Activated CD4-positive, alpha-beta T cell treated with anti-CD3 and anti-CD28 coated beads, Interleukin-2, amount 10 ng/mL, durations not matched to agents 7 days and 5 days (primary cell): ENCODE measurements at places on chromosomes 11 and 22. TPM values are rescaled to one million over a fixed set of nuclear protein-coding genes. Genes with fewer than 3 reads are reported as not detected.

Gene CASP5
- total RNA-seq: not detected

Gene TRPC6
- total RNA-seq: not detected

Gene NFAM1
- total RNA-seq: 0.02 TPM

Gene FUT4
- total RNA-seq: 7.1 TPM

Gene SNX32
- total RNA-seq: 2.2 TPM

Gene GPR83
- 0.06 TPM for total RNA-seq

Gene NCF4
- total RNA-seq: 23.3 TPM

Gene FAM118A
- 35.6 TPM for total RNA-seq

Gene GAB4
- total RNA-seq: not detected

Gene GALR3
- not detected for total RNA-seq

Gene DNAJB7
- total RNA-seq: not detected

Gene DDTL
- 3.4 TPM for total RNA-seq

Gene MRGPRX3
- not detected for total RNA-seq

Gene PATE4
- not detected for total RNA-seq

Gene DGCR6
- 1.2 TPM for total RNA-seq

Gene MYBPC3
- not detected for total RNA-seq

Gene AKIP1
- total RNA-seq: 35.0 TPM
